Endothelial cell of umbilical vein (primary cell): ENCODE measurements at places on chromosomes 7 and 10. TPM values are rescaled to one million over a fixed set of nuclear protein-coding genes. Genes with fewer than 3 reads are reported as not detected.

Gene EVX1
- total RNA-seq, result not detected in 2 replicates

GRCh38 chr10:117761695-117762094 lies 219.1 kb downstream of the EMX2 start:
- DNase-seq, result no peak

Gene UCMA
- not detected in 2 replicates for total RNA-seq

GRCh38 chr7:46767071-46767470 lies 814.8 kb downstream of the TNS3 start:
- DNase-seq, result no peak

DNA sequence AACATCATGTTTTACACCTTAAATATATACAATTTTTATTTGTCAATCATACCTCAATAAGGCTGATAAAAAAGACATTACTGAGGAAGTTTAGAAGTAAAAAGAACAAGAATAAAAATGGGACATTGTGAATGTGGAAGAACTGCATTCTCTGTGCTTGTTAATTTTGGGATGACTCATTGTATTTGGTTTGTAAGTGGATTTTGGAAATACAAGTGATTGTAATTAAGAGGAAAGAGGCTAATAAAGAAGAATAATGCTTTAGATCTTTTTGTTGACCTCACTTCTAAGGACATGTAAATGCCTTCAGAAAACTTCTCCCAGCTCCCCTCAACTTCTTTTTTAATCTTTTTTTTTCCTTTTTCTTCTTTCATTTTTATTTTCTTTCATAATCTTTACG lies 76.0 kb downstream of the HGF start:
- no peak for DNase-seq

Gene NOC3L
- 19.8 and 20.5 TPM in 2 replicates for total RNA-seq

Gene EBLN1
- not detected in 2 replicates for total RNA-seq

DNA sequence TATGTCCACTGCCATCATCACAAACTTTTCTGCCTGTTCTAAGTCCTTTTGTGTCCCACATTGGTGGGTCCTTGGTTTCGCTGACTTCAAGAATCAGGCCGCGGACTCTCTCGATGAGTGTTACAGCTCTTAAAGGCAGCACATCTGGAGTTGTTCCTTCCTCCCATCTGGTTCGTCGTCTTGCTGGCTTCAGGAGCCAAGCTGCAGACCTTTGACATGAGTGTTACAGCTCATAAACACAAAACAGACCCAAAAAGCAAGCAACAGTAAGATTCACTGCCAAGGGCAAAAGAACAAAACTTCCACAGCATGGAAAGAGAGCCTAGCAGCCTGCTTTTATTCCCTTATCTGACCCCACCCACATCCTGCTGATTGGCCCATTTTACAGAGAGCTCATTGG lies 30.2 kb downstream of the ASNS start:
- no peak for DNase-seq

Gene CLEC2L
- not detected in 2 replicates for total RNA-seq

Gene CFAP58
- 0.29 and 0.35 TPM in 2 replicates for total RNA-seq

Gene CDK14
- 34.2 and 41.5 TPM in 2 replicates for total RNA-seq

DNA sequence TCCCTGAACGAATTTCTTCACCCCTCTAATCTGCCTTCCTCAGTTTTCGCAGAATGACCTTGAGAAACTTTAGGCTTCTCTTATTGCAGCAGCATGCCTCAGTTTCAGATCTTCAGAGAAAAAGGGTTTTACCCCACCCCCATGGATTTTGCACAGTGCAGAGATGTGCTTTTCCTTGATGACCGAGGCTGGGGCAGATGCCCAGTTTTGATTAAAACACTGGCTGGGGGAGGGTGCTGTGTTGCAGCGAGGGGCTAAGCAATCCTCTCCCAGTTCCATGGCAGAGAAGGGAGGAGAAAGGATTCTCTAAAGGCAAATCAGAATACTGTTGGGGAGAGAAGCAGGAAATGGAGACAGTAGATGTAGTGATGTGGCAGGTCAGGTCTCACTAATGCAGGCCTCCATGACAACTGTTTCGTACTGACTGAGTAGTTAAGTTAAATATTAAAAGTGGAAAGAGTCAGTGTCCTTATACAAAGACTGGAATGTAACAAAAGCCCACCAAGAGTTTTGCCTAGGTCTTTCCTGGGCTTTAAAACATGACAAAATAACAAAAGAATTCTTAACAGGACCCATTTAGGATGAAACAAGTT lies 50.8 kb upstream of the PDZD8 start:
- DNase-seq, result no peak

DNA sequence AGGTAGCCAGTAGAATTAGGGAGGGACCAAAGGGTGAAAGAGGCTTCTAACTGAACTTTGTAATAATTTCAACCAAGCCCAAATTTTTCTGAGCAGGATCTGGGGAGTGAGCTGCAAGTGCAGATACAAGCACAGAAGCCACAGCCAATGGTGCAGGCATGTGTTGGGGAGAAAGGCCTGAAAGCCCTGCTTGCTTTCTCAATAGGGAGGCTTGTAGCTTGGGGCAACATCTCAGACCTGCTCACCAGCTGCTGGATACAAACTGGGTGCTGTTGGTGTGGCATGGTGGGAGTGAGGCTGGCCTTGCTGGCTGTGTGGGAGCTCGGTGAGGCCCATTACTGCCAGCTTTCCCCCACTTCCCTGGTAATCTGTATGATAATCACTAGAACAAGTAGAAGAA lies 688.5 kb upstream of the SEMA3D start:
- DNase-seq, result no peak

- DNase-seq, result no peak
Observed at GRCh38 chr10:42979721-42980467, 97.0 kb upstream of the RET start.

GRCh38 chr7:14420768-14421167 lies 431.3 kb upstream of the ETV1 start:
- DNase-seq, result no peak

GRCh38 chr7:96085953-96086352 lies 235.9 kb downstream of the SLC25A13 start:
- no peak for DNase-seq

Gene ANAPC16
- 44.2 and 44.4 TPM in 2 replicates for total RNA-seq

DNA sequence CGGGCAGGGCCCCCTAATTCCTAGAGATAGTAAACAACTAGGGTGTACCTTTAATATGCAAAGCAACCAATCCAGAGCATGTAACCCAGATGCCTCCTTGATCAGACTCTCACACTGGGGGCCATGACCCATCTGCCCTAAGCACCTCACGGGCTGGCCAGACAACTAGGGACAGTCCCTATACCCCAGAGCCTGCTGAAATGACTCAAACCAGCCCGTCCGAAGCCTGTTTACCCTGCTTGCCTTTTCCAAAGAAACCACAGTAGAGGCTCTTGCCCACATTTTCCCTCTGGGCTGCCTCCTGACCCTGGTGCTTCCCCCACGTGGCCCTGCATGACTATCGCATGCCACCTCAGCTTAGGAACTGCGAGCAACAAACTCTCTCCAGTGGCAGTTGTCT lies 46.2 kb downstream of the RGS10 start:
- DNase-seq, result no peak

Gene STEAP1
- total RNA-seq, result 39.1 and 42.7 TPM in 2 replicates

Gene ZDHHC6
- 41.9 and 42.1 TPM in 2 replicates for total RNA-seq

Gene ZNF32
- total RNA-seq, result 14.4 and 14.5 TPM in 2 replicates

GRCh38 chr7:115293628-115294240 lies 371.8 kb downstream of the MDFIC start:
- no peak for DNase-seq

Gene KEL
- 0.23 and 1.2 TPM in 2 replicates for total RNA-seq

Gene C10orf67
- total RNA-seq, result not detected in 2 replicates

GRCh38 chr7:67451306-67451705 lies 454.7 kb downstream of the TYW1 start:
- DNase-seq, result no peak

- DNase-seq, result no peak
Observed at GRCh38 chr10:33143160-33143728, 185.2 kb upstream of the ITGB1 start.

Gene C7orf57
- not detected in 2 replicates for total RNA-seq

- DNase-seq, result no peak
Observed at GRCh38 chr10:43644252-43644651, 4.4 kb downstream of the ZNF32 start.

Gene RBP3
- total RNA-seq, result not detected in 2 replicates

- no peak for DNase-seq
Observed at GRCh38 chr10:129881641-129882040, 82.4 kb downstream of the EBF3 start.

GRCh38 chr7:100157334-100158228 lies 942 bp downstream of the TRAPPC14 start:
- peak; percentile 36 for DNase-seq

Gene AKR1C4
- not detected in 2 replicates for total RNA-seq

GRCh38 chr10:121411004-121411403 lies 187.2 kb downstream of the FGFR2 start:
- no peak for DNase-seq
